ENCODE measurements at places on chromosomes 16 and 17.

DNA sequence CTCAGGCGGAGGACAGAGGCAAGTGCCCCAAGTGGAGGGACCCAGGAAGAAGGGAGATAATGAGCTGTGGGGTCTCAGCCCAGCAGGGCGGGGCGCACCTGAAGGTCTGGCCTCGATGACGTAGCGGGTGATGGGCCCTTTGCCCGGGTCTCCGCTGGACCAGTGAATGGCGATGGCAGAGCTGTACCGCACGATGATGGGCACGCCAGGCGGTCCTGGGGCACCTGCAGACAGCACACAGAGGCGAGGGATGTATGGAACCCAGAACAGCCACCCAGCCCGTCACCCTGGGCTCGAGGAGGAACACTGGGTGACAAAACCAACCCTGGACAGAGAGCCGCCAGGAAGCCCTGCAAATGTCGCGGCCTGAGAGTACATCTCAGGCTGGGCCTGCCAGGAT lies 46.2 kb upstream of the CDC42EP4 start:
- no peak for DNase-seq

GRCh38 chr16:57192146-57192545 lies 6.0 kb downstream of the RSPRY1 start:
- DNase-seq: peak; percentile 87

- no peak for DNase-seq
These were observed 48.2 kb upstream of the FOXJ1 start for GRCh38 chr17:76189247-76189646.

GRCh38 chr16:50612849-50613198 lies 64.6 kb downstream of the NKD1 start:
- DNase-seq: no peak

GRCh38 chr17:72255481-72255880 lies 134.7 kb downstream of the SOX9 start:
- no peak for DNase-seq

- no peak for DNase-seq
These were observed 36.0 kb downstream of the ATP6V0A1 start for GRCh38 chr17:42494673-42495072.

DNA sequence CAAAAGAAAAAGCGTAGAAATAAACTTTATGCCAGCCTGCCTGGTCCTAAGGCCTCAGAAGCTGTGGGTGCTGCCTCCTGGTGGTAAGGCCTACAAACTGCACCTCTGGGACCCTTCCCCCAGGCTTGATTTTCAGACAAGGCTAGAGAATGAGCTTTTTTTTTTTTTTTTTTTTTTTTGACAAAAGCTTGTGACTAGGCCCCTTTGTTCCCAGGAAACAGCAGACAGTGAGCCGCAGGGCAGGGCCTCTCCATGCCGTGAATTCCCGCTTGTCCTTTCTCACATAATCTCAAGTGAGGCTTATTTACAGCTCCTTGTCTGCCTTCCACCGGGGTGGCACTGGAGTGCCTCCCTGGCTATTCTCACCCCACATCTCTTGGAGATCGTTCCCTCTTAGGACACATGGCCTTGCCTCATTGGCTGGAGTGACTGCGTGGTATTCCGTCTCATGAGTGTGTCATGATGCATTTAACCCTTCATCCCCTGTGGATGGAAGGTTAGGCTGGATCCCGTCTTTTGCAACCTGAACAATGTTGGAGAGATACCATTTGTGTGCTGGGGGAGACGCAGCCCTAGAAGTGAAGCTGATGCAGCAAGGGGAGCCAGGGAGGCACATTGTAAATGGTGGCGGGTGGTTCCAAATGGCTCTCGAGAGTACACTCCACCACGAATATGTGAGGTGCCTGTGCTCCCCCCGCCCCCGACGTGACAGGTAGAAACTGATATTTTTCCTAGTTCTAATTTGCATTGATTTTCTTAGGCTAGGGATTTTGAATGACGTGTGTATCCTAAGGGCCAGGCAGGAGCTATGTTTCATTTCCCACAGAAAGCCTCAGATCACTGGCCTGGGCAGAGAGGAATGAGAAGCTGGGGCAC lies 49.6 kb downstream of the USP22 start:
- DNase-seq: peak; percentile 88

GRCh38 chr17:7218166-7218565 lies 1.5 kb downstream of the DLG4 start:
- no peak for DNase-seq

GRCh38 chr17:71438631-71439146 lies 682.1 kb upstream of the SOX9 start:
- peak; percentile 94 for DNase-seq

DNA sequence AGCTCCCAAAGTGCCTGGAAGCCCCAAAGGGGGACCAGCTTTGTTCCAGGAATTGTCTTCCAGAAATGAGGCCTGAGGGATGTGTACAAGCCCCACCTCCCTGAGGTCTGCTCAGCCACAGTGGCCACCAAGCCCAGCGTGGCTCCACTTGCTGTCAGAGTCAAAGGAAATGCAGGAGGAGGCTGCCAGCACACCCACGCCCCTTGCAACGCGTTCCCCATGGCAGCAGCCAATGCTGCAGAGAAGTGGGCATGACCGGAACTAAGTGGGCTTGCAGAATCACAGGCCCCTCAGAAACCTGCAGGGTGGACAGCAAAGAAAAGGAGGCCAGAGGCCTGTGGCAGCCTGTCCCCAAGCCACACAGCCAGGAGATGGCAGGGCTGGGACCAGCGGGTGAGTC lies 320.8 kb downstream of the FOXL1 start:
- no peak for DNase-seq

DNA sequence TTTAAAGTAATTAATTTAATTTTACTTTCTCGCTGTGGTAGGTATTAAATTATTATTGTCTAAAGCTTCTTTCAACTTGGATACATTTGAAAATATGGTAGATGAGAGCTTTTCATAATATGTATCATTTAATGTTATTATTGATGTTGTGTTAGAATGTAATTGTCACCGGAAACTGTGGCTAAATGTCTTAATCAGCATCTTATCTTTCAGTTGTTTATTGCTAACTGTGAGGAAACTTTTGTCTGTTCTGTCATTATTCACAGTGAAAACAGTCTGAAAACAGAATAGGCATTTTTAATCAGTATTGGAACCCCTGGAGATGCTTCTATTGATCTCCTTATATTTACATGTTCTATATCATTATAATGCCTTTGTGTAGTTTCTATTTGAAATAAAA lies 120.7 kb downstream of the STXBP4 start:
- DNase-seq: no peak

DNA sequence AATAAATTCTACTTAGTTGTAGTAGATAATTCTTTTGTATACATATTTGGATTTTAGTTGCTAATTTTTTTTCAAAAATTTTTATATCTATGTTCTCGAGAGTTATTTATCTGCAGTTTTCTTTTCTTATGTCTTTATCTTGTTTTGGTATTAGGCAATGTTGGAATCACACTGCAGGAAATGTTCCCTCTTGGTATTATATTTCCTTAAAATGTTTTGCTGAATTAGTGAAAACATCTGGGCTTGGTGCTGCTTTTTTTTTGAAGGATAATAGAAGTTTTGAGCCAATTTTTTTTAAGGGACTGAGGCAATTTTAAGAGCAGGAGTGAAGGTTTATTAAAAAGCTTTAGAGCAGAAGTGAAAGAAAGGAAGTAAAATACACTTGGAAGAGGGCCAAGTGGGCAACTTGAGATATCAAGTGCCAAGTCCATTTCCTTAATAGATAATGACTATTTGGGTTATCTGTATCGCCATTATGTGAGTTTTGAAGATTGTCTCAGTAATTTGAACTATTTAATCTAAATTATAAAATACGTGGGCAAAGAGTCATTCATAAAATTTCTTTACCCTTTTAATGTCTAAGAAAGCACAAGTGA lies 1390.1 kb upstream of the CDH8 start:
- peak; percentile 0 for DNase-seq

DNA sequence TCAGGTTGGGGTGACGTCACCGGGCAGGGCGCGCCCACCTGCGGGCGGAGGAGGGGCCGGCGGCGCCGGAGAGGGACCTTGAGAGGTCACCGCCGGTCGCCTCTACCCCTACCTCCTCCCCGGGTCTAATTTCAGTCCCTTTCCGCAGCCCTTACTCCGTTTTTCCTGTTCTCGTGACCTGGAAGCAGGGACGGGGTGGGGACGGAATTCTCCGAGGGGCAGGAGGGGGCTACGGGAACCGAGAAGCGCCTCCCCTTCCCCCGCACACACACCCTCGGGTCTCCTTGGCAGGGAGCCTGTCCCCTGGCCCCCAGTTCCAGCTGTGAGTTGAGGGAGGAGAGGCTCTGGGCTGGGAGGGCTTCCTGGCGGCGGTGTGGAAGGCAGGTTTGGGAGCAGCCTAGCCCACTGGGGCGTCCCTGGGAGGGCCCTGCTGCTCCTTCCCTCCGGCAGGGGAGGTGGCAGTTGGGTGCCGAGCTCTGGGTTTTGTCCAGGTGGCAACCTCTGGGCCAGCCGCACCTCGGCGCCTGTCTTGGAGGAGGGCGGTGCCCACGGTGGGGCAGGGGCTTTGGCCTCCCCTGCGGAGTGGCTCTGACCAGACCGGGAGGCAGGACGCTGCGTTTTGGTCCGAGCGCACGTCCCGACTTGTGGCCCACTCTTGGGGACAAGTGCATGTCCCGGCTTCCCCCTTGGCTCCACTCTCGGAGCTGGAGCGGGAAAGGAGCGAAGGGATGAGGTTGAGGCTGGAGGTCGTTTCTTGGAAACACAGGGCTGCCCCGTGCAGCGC lies 773 bp downstream of the SYNGR3 start:
- no peak for DNase-seq

DNA sequence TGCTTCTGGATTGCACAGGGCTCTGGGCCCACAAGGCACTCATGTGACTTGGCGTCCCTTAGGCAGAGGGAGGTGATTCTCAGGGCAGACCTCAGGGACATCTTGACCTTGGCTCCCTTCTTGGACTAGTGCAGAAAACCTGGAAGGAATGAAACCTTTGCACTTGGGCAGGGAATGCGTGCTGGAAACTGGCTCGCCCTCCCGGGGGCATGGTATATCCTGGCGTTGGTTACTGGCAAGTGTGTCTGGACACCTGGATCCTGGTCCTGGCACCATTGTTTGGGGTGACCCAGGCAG lies 63.5 kb upstream of the LGALS9 start:
- no peak for DNase-seq

GRCh38 chr16:64878940-64879339 lies 242.9 kb downstream of the CDH11 start:
- DNase-seq: no peak

GRCh38 chr16:56547120-56547948 lies 17.5 kb upstream of the MT4 start:
- DNase-seq: peak; percentile 77

- DNase-seq: no peak
These were observed 54.1 kb downstream of the RMI2 start for GRCh38 chr16:11399261-11399831.

DNA sequence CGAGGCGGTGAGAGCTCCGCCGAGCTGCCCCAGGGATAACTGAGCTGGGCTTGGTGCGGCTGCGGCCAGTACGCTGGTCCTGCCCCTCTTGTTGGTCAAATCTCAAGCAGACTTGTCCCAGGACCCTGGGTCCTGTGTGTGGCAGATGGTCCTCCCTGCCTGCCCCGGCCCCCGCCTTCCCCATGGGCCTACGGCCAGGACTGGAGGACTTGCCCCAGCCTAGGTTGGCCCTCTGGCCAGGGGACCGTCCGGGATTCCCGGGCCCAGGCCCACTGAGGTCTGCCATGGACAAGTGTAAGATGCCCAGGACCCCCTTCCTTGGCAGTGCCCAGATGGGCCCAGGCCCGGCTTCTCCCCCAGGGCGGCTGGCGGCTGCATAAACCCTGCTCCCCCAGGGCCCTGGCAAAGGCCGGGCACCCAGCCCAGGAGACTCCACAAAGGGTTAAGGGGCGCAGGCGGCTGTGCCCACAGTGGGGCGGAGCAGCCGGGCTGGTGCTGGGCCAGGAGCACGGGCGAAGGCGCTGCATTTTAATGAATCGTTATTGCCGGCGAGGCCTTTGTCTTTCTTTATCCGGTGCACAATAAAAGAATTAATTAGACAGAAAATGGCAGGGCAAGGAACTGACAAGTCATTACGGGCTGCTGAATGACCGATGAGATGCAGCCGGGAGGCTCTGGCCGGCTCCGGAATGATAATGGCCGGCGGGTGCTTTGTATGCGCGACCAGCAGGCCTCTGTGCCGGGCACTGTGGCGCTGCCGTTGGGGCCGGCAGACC lies 9.1 kb downstream of the SOX8 start:
- no peak for DNase-seq

DNA sequence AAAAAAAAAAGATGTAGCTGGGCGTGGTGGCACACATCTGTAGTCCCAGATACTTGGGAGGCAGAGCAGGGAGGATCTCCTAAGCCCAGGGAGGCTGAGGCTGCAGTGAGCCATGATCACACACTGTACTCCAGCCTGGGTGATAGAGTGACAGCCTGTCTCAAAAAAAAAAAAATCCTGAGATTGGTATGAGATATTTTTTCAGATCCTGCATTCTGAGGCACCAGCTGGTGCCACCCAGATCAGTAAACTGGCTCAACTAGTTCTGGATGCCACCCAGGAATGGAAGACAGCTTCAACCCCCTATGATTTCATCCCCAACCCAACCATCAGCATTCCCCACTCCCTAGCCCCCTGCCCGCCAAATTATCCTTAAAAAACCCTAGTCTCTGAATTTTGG lies 7.1 kb upstream of the GJC1 start:
- DNase-seq: no peak

GRCh38 chr17:18039535-18040260 lies 490 bp downstream of the GID4 start:
- DNase-seq: peak; percentile 24

- DNase-seq: no peak
These were observed 535.4 kb downstream of the CDH8 start for GRCh38 chr16:61500851-61501250.

GRCh38 chr16:1959269-1960039 lies at the start of gene NDUFB10:
NDUFB10 (plus strand) TSS chr16:1959538; CDS start chr16:1959625, 87 bp downstream.
- peak; percentile 90 for DNase-seq

DNA sequence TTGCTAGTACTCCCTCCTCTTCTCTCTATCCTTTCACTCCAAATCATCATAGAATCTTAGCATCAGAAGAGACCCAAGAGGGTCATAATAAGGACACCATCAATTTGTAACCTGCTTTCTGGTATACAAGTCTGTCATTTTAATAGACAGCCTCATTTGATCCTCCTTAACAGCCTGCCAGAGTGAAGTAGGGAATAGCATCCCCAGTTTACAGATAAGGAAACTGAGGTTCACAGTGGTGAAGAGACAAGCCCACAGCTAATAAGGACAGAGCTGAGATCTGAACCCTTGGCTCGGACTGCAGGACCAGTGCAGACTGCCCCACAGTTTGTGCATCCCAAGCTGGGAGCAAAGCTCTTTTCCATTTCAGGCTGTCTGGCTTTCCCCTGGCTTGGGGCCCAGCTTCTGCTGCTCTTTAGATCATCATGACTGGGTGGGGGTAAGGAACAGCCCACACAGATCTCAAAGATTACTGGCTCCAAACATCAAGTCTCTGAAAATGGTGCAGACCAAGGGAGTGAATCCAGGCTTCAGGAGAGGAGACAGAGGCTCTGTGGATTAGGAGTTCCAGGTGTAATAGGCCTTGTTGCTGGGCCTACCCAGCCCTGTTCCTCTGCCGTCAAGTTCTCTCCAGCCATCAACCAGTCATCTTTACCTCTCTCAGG lies 10.3 kb upstream of the IGFBP4 start:
- DNase-seq: peak; percentile 70

DNA sequence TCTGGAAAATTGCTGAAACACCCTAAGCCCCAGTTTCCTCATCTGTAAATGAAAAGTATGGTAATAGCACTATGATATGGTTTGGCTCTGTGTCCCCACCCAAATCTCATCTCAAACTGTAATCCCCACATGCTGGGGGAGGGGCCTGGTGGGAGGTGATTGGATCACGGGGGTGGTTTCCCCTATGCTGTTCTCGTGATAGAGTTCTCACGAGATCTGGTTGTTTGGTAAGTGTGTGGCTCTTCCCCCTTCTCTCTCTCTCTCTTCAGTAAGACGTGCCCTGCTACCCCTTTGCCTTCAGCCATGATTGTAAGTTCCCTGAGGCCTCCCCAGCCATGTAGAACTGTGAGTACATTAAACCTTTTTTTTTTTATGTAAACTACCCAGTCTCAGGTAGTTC lies 490.7 kb downstream of the TMEM114 start:
- no peak for DNase-seq
